LHCN-M2 (cell line): ENCODE measurements at places on chromosomes 7 and 10. TPM values are rescaled to one million over a fixed set of nuclear protein-coding genes. Genes with fewer than 3 reads are reported as not detected.
A peak's percentile ranks its signal among the peaks of the same experiment; 100 is the strongest.

DNA sequence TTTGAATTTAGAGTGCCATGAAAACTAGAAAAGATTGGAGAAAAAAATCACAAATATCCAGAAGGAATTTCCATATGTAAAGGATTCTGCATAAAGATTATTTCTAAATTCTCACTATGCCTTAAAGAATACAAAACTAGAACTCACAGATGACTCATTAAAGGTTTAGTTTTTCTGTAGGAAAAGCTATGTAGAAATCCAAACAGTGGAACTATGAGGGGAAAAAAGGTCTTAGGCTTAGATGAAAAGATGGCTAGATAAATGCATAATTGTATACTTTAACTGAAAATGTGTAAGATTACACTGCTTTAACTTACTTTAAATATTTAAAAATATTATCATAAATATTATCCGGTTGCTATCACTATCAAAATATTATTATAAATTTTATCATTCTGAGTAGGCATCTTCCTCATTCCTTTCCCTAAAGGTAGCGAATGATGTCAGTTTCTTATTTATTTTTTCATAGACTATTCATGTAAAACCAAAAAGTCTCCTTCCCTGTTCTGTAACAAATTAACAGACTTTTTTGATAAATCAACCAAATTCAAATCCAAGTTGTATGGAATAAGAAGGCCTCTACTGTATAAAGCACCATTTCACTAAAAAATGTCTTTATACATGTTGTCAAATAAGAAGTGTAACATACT lies 69.1 kb upstream of the COMTD1 start:
- no peak for DNase-seq

GRCh38 chr7:94431176-94431575 lies 36.5 kb downstream of the COL1A2 start:
- no peak for DNase-seq

GRCh38 chr7:155483245-155483644 lies 25.3 kb downstream of the EN2 start:
- DNase-seq = no peak

GRCh38 chr7:95411036-95411435 lies 14.9 kb upstream of the PON3 start:
- peak; percentile 82 for DNase-seq

- DNase-seq = peak; percentile 88
These were observed 312.0 kb downstream of the RNLS start for GRCh38 chr10:88270871-88271713.

- no peak for DNase-seq
These were observed 8.7 kb downstream of the DBF4 start for GRCh38 chr7:87885018-87885417.

DNA sequence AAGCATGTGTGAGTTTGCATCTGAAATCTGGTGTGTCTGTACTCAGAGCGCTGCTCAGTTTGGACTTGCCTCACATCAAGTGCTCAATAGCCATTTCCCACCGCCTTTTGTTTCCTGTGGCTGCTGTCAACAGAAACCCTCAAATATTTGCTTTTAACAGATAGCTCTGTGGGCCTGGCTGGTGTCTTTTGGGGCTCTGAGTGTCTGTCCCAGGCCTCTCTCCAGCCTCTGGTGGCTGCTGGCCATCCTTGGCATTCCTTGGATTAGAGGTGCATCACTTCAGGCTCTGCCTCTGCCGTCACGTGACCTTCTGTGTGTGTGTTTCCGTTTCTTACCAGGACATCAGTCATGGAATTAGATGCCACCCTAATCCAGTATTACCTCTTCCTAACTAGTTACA lies 9.3 kb downstream of the YKT6 start:
- DNase-seq = no peak

- no peak for DNase-seq
These were observed 71.1 kb upstream of the ADGRA1 start for GRCh38 chr10:133016493-133017202.

The POLR2J3 gene
- total RNA-seq = 18.5 and 24.8 TPM in 2 replicates

The TAS2R4 gene
- 0.06 and 0.34 TPM in 2 replicates for total RNA-seq

The NCF1 gene
- not detected in 2 replicates for total RNA-seq
